Activated naive CD4-positive, alpha-beta T cell treated with anti-CD3 and anti-CD28 coated beads, Interleukin-2, amount 50 U/mL, for 72 hours (primary cell): ENCODE measurements at places on chromosomes 5 and 9.

DNA sequence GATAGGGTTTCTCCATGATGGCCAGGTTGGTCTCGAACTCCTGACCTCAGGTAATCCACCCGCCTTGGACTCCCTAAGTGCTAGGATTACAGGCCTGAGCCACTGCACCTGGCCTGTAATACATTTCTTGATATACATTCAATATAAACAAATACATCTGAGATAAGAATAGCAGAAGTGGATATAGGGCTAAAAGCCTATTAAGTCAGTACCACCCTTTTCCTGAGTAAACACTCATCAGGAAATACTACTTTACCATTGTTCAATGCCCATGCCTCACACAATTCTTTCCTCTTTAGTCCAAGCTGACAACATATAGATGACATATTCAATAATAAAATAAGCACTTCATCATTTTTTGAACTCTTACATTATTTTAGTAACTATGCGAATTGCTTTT, 64.8 kb downstream of the MRPS27 start:
- DNase-seq: no peak

DNA sequence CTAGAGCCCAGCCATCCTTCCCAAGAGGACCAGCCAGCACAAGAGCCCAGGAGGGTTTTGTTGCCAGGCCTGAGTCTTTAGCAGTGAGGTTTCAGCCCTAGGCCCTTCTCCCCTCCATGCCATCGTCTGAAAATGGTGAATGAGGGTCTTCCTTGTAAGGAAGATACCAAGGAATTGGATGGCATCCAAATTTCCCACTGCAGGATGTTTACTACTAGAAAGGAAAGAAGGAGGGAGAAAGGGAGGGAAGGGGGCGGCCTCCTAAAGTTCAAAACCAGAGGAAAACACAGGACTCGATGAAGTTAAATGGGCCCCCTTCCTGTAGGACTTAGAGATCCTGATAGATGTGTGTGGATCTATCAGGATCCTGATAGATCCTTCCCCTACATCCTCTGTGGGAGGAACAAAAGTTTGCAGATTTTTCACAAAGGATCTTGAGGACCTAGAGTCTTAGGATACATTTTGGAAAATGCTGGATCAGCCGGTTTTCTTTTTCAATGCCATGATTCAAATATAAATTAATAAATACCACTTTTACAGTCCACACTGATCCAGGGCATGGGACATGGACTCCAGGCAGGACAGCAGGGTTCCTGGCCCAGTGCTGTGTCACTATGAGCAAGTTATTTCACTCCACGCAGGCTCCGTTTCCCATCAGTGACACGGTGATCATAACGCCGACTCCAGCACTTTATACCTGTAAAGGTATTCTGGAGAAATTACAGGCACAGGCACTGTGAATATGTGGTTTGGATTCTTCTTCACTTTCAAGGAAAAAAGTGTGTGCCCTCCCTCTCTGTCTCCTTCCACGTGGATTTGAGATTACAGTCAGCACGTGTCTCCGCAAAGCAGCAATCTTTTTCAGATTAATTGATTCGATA, 40.9 kb downstream of the C5orf15 start:
- DNase-seq: no peak

GRCh38 chr5:154371687-154372086, 74.1 kb upstream of the SAP30L start:
- no peak for DNase-seq

GRCh38 chr9:83906144-83906543, 15.1 kb downstream of the KIF27 start:
- DNase-seq: no peak

DNA sequence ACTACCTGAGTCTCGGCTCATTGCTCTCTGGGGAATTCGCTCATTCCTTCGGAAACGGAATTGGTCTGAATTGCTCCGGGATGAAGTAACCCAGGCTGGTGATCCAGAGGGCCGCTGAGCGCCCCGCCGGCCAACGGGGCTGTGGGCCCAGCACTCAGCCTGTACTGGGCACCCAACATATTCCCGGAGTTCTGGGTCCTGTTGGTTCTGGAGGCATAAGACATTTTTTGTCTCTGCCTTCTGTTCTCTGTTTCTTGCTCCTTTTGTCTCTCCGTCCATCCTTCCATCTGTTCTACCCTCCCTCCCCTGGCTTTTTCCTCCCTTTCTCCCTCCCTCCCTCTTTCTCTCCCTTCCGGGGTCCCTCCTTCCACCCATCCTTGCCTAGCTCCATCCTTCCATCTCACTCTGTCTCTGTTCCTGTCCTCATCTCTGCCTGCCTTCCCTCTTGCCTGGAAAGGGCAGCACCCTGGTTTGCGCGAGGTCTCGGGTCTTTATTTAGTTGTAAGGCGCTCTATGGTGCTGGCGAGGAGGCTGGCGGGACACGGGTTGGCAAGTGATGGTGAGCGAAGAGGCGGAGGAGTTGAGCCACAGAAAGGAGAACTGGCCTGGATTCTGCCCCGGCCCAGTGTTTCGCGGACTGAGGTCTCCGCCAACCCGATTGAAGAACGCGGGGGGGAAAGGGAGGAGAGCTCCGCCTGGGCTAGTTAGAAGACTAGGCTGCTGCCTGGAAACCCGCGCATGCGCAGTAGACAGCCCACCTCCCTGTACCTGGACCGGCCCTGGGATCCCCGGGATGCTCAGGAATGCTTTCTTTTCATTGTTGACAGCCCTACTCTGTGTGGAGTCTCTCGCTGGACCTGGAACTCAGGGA, 1468.0 kb downstream of the FOXD4L5 start:
- peak; percentile 74 for DNase-seq

DNA sequence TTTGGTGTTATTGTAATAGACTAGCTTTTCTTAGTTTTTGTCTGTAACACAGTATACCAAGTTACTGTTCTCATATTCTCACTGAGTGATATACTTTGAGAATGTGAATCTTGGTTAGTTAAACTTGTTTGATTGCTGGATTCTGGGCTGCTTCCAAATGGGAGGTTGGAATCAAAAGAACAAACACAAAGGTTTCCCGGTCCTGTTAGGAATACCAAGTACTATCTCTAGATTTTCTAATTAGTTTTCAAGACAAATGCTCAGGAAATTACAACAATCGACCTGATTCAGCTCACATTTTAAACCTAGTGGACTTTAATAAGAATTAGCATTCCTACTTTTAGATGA, 244.3 kb downstream of the CSNK1G3 start:
- DNase-seq: no peak

DNA sequence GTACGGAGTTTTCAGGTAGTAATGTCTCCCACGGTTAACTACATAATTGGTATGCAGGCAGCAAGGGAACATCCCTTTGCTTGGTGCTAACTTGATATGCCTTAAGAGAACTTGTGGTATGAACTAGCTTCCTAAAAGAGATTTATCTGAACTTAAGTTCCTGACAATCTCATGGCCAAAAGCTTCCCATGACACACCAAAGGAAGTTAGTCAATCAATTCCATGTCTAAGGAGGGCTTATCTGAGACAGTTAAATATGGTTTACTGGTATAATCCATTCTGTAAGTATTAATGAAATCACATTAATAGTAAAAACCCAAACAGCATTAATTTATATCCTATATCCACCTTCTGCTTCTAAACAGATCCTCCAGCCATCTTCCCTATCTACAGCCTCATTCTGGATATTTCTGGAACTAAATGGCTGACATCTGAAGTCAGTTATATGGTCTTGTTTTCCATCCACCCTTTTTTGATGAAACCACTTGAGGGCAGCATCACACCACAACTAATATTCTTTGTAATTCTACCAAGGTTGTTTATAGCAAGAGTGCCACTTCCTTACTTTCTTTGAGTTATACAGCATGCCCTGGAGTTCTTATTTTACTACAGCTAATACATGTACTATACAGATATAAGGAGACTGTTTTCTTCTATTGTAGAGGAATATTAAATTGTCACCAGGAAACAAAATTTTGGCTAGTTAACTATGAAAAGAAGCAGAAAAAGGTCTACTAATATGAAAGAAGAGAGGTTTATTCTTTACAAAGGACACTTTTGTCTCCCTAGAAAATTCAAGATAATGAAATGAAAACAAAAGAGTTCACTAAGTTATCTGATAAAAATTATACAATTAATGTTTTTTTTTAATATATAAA, 34.7 kb downstream of the SHOC1 start:
- no peak for DNase-seq

GRCh38 chr5:151499501-151500035, 52.2 kb downstream of the SLC36A1 start:
- no peak for DNase-seq

- no peak for DNase-seq
Measured at GRCh38 chr9:108469654-108470053, 386.1 kb downstream of the ACTL7B start.

DNA sequence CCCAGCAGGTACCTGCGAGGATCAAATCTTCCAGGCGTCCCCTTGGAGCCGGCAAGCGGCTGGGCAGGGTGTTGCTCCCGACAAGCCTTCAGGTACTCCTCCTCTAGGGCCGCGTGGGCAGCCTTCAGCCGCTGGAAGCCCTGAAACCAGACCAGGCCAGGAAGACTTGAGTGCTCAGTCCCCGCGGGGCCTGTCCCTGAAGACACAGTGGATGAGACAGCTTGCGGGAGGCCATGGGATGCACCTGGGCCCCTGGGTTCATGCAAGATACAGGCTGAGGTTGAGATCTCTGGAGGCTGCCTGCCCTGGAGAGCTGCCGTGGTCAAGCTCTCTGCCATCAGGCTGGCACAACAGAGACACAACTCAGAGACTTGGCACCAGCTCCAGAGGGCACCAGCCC, 25.4 kb downstream of the AKNA start:
- no peak for DNase-seq

GRCh38 chr5:173925449-173926071, 37.4 kb downstream of the CPEB4 start:
- peak; percentile 29 for DNase-seq

GRCh38 chr9:93824386-93825294, 130.5 kb downstream of the BARX1 start:
- no peak for DNase-seq

DNA sequence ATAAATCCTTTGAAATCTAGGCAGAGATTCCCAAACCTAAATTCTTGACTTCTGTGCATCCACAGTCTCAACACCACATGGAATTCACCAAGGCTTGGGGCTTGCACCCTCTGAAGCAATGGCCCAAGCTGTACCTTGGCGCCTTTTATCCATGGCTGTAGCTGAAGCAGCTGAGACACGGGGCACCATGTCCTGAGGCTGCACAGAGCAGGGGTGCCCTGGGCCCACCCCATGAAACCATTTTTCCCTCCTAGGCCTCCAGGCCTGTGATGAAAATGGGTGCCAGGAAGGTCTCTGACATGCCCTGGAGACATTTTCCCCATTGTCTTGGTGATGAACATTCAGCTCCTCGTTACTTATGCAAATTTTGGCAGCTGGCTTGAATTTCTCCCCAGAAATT, 158.6 kb upstream of the NUDT12 start:
- no peak for DNase-seq

DNA sequence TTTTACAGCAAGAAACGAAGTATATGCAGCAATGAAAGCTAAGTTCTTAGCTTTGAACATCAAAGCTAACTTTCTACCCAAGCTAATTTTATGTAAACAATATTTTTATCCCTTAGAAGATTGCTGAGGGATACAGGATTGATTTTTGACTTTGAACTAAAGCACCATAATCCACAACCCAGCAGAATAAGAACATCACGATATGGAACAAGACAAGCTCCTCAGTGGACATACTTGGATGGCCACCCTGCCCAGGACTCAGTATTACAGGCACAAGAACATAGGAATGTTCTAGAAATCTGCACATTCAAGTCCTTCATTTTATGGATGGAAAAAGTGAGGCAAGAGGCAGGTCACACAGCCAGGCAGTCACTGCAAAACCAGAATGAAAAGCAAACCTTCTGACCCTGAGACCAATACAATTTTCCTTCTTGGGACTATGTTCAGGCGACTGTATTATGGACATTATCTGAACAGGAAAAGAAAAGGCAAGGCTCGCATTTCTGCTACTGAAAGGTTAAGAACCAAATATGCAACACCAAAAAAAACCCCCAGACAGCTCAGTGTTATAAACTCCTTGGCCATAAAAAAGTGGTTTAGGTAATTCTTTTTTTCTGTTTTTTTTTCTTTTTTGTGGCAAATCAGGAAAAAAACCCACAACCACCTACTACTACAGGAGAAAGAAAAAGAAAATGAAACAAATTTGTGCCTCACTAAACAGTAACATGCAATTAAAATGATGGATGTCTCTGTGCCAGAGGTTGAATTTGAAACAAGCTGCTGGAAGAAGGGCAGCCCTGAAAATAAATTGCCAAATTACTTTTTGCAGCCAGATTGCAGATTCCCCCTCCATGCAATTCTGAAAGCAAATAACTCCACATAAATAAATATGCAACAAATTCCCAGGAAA, 25.4 kb downstream of the EPB41L4B start:
- DNase-seq: no peak

- DNase-seq: no peak
Measured at GRCh38 chr5:176952531-176953193, 53.5 kb upstream of the HK3 start.

GRCh38 chr9:70672161-70672649, 257.7 kb upstream of the KLF9 start:
- DNase-seq: no peak

DNA sequence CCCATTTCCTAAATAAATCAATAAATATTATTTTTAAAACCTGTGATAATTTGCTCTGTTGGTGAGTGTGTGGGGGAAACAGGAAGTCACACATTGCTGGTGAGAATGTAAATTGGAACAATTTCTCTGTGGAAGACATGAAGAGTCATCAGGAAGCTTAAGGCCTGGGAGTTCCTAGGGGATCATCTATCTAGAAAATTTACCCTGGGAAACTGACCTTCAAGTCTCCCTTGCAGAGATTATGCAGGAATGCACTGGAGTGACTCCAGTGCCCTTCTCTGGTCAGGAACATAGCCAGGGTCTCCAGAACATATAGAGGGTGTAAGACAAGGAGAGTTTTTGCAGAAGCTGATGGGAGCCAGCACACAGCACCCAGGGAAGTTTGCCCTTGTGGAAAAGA, 13.0 kb upstream of the GCNT1 start:
- DNase-seq: no peak

DNA sequence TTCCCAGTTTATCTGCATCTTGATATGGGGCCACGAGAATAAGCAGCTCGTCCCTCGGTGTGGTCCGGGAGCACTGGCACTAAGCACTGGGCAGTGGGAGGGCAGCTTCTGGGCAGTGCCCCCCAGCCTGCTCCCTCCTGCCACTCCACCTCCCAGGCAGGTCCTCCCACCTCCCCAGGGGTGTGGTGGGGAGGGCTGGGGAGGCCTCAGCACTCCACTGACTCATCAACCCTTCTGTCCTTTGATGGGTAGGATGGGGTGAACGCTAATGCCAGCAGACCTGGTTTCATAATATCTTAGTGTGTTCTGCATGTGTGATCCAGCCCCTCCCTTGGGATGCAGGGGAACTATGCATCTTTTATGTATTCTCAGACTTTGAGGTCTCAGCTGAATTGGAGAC, 62.2 kb upstream of the GNE start:
- no peak for DNase-seq
